Activated CD4-positive, alpha-beta T cell treated with anti-CD3 and anti-CD28 coated beads, Interleukin-2, amount 50 U/mL, for 16 hours (primary cell): ENCODE measurements at places on chromosomes 3 and 15.

DNA sequence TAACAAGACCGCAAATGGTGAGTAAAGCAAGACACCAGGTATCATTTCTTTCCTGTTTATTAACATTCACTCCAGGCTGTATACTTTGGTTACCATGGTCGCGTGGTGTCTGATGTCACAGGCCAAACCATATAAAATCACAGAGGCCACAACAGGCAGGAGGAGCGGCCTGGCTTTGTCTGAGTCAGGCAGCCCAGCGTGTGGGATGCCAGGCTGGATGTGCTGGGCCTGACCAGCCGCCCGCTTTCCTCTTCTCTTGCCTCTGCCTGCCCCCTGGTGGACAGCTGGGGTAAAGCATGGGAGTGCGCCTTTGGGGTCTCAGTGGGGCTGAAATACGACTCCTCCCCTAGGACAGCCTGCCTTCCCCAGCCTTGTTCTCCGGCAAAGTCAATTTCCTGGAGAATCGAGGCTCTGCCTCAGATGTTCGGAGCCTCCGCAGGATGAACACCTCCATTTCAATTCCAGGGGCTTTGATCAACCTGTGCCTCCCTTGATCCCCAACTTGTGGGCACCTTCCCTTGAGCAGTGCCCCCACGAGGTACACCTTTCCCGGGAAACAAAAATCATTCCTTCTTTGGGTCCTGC is 78.2 kb downstream of the CCNL1 start:
- DNase-seq = peak; percentile 89

- DNase-seq = no peak
Observed at GRCh38 chr15:70628549-70628896, 134.8 kb downstream of the UACA start.

DNA sequence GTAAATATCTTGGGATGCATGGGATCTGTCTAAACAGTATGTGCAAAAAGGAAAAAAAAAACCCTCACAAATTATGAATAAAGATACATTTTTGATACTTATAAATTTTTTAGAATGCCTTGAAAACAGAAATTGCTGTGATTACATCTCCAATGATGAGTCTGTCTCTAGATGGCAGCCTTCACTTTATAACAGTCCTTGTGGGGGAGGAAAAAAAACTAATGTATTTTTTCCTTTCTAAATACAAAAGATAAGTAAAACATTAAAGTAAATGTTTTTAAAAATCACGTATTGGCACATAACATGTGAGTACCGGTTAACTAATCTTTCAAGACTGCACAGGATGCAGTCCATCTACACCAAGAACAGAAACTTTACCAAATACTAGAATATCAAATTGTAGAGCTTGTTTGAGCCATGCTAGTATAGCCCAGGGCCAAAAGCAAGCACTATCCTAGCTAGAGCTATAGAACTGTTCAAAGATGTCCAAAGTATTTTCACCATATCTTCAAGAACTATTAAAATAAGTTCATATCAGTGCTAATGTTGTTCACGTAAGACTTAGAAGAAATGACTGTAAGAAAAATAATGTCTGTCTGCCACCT is 206.4 kb downstream of the STAG1 start:
- DNase-seq = no peak

DNA sequence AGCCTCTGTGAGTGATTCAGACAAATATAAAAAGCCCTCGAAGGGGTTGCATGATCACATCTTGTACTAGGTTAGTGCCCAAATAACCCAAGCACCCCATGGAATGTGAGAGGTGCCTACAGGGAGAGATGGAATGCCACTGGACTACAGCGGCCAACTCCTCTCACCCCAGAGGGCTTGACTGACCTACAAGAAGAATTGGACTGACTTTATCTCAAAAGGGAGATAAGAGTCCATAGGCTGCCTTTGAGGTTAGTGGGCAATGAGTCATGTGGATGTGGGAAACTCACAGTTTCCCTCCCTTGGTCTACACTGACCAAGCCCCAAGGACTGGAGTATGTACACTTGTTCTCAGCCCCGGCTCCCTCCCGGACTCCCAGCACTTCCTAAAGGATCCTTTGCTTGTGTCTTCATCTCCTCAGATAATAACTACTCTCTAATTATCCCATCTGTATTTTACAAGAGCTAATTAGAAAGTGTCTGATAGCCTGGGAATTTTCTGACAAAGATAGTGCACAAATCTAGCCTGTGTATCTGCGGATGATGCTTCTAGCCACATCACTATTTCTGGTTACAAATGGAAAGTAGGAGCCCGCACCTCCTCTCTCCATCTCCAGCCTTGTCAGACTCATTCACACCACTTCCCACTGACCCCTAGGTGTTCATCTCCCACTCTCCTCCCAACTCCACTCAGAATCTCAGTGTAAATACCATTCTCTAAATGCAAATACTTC is 547.8 kb upstream of the TBL1XR1 start:
- no peak for DNase-seq

DNA sequence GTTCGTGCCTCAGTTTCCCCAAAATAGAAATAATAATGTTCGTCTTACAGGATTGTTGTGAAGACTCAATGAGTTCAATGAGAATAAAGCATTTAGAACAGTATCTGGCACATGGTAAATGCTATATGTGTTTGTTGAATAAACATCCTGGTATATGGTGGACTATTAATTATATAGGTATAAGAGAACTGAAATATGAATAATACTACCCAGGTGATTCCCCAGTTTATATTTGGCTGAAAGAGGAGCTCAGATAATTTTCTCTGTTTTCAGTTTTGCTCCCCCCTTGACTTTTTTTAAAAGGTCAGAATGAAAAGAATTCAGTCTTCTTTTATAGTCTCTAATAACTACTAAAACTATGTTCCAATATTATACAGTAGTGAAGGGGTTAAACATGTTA is 46.9 kb downstream of the USP8 start:
- DNase-seq = no peak

DNA sequence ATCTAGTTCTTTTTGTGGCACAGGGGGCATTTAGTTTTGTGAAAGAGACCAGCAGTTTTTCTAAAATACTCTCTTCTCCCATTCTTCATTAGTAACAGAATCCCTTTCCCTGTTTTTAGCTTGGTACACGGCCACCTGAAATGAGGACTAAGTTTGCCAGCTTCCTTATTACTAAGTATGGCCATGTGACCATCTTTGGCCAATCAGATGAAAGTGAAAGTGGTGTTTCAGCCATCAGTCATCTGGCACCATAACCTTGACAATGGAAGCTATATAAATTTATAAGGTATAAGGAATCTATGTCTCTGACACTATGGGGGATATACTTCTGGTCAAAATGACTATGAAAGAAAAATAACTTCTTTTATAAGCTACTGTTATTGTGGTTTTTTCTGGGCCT is 570.4 kb downstream of the AGBL1 start:
- DNase-seq = peak; percentile 25

- no peak for DNase-seq
Observed at GRCh38 chr3:19811689-19812088, 122.3 kb downstream of the EFHB start.

GRCh38 chr15:54011656-54012055 is 33.4 kb downstream of the UNC13C start:
- DNase-seq = no peak

GRCh38 chr15:77139312-77139711 is 68.4 kb upstream of the TSPAN3 start:
- DNase-seq = no peak

- DNase-seq = no peak
Observed at GRCh38 chr3:17479681-17480405, 262.6 kb downstream of the TBC1D5 start.

DNA sequence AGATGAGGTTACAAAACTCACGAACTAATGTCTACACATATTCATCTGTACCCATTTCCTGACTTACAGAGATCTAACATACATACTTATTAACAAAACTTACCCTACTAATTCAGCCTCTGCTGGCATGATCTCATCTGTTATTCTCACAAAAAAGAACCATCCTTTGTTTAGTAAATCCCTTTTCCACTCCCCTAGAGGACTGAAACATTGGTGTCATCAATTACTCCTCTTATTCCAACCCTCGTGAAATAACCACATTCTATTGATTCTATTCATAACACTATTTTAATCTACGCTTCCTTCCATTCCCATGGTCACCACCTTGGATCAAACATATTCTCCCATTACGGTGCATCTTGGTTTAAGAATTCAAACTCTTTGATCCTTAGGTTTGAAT is 505.9 kb downstream of the SI start:
- DNase-seq = no peak

- no peak for DNase-seq
Observed at GRCh38 chr3:66606126-66606525, 105.3 kb upstream of the LRIG1 start.

GRCh38 chr3:12289524-12289923 is 654 bp downstream of the PPARG start:
- no peak for DNase-seq
